ENCODE measurements at places on chromosomes 11 and 22. TPM values are rescaled to one million over a fixed set of nuclear protein-coding genes. Genes with fewer than 3 reads are reported as not detected.

GRCh38 chr11:63641727-63642126, 27.5 kb upstream of the PLAAT3 start:
- DNase-seq = no peak

- DNase-seq = no peak
Observed at GRCh38 chr11:1034001-1034400, 2.5 kb downstream of the MUC6 start.

Gene OR11H1
- total RNA-seq = not detected

Gene C11orf87
- not detected for total RNA-seq

Gene NXPE2
- not detected for total RNA-seq

- no peak for DNase-seq
Observed at GRCh38 chr11:117604336-117604995, 192.6 kb downstream of the DSCAML1 start.

Gene DNAJB7
- not detected for total RNA-seq

Gene HBB
- total RNA-seq = not detected

DNA sequence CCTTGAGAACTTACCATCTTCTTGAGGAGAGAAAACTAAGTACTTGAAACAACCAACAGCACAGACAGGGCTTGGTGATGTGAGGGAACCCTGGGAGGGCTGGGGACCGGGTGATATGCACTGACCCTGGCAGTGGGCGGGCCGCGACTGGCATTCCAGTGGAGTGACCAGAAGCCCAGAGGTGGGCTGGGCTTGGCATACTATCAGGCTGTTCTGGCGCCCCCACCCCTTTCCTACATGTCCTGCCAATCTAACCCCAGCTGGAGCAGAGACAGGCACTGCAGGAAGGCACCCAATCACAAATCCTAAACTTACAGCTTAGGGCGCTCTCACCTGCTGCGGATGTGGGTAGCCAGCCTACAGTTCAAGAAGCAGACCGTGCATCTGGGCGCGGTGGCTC, 54.0 kb upstream of the GCAT start:
- no peak for DNase-seq

GRCh38 chr22:19597399-19597735, 73.2 kb upstream of the CLDN5 start:
- DNase-seq = peak; percentile 55

DNA sequence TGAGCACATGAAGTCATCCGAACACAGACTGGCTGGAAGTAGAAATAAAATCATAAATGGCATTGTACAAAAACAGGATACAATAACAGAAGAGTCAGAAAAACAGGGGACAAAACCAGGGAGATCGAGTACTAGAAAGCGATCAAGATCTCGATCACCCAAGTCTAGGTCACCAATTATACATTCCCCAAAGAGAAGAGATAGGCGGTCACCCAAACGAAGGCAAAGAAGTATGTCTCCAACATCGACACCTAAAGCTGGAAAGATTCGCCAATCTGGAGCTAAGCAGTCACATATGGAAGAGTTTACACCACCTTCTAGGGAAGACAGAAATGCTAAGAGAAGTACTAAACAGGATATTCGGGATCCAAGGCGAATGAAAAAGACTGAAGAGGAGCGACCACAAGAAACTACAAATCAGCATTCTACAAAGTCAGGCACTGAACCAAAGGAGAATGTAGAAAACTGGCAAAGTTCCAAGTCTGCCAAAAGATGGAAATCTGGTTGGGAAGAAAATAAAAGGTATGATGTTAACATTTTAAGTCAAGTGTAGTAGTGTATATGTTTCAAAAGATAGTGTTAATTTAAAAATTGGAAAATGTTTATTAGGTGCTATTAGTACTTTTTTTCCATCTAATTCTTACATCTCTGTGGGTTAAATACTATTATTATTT, 9.4 kb downstream of the PCF11 start:
- no peak for DNase-seq

GRCh38 chr11:68337399-68337835, 25.0 kb downstream of the LRP5 start:
- no peak for DNase-seq

- DNase-seq = no peak
Observed at GRCh38 chr11:112977755-112978154, 16.5 kb downstream of the NCAM1 start.

GRCh38 chr22:34973016-34973415, 92.9 kb upstream of the ISX start:
- DNase-seq = no peak

Gene PHOX2A
- not detected for total RNA-seq

Gene ELMOD1
- total RNA-seq = not detected

- DNase-seq = peak; percentile 28
Observed at GRCh38 chr11:68328374-68329091, 16.1 kb downstream of the LRP5 start.

Gene CEND1
- 0.50 TPM for total RNA-seq

DNA sequence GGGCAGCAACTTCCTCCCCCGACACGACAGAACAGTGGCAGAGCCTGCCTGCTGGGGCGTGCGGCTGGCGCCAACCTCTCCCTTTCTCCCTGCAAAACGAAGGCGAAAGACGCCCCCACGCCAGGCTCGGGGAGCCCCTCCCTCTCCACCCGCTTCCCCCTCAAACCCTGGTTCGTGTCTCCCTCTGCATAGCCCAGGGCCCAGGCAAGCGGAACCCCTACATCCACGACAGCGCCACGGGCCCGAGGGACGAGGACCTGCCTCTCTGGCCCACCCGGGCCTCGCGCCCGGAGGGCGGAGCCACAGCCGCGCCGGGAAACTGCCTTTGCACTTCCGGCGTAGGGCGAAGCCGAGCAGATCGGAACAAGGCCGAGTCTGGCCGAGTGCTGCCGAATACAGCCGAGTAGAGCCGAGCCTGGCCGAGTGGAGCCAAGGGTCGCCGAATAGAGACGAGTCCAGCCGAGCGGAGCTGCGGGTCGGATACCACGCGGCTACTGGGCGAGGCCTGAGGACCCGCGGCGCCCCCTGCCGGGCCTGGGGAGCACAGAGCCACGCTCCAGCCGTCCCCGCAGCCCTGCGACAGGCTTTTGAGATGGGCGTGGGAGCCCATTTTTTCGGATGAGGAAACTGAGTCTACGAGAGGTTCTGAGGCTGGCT, 11.2 kb upstream of the C1QTNF6 start:
- peak; percentile 100 for DNase-seq

GRCh38 chr22:36554098-36554497, 25.1 kb upstream of the EIF3D start:
- DNase-seq = no peak

DNA sequence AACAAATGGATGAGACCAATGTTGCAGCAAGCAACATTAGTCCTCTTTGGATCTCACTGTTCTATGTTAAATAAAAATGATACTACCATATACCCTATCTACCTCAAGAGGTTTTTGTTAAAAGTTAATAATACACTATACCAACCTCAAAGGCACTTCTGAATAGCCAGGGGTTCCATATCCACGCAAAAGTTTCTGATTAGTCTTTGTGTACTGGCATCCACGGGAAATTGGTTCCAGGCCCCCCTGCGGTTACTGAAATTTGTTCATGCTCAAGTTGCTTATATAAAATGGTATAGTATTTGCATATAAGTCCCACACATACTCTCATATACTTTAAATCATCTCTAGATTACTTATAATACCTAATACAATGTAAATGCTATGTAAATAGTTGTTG, 585.7 kb downstream of the INSC start:
- DNase-seq = no peak

Gene IFITM10
- total RNA-seq = not detected

Gene DDX25
- not detected for total RNA-seq

DNA sequence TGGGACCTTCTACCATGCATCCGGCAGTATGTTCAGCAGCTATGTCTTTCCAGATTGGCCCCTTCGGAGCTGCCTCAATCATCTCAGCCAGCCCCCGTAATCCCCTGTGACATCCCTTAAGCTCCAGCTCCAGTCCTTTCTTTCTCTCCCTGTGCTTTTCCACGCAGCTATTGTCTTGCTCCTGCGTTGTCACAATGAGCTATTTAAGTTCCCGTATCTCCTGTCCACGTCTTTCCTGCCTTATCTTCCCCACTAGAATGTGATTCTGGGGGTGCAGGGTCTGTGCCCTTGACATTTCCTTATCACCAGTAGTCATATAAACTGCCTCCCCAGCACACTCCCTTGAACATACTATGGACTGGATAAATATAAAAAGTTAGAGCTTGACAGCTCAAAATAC, 5.1 kb upstream of the ETS1 start:
- no peak for DNase-seq

Gene MRGPRE
- total RNA-seq = not detected

DNA sequence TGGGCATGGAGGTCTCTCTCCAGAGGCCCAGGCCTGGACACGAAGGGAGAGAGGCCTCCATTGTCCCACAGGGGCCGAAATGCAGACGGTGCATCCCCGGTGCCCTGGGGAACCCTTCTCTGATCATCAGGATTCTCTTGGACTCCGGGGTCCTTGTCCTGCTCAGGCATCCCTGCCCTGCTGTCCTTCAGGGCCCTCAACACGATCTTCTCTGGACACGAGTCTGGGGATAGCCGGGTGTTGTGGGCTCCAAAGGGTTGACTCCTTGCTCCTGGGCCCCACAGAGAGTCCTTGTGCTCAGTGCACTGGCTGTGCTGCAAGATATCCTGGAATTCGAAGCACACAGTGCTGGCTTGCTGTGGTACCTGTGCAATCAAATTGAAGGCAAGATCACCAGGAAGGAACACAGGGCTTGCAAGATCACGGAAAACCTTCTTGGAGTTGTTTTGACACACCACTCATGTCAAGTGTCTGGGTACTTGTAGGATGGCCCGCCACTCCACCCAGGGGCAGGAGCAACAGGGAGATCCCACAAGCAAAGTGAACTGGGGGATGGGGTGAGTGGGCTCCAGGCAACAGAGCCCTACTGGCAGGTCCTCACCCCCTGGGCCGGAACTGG, 61.3 kb upstream of the PRODH start:
- no peak for DNase-seq

GRCh38 chr11:46835897-46836296, 10.2 kb downstream of the CKAP5 start:
- no peak for DNase-seq

DNA sequence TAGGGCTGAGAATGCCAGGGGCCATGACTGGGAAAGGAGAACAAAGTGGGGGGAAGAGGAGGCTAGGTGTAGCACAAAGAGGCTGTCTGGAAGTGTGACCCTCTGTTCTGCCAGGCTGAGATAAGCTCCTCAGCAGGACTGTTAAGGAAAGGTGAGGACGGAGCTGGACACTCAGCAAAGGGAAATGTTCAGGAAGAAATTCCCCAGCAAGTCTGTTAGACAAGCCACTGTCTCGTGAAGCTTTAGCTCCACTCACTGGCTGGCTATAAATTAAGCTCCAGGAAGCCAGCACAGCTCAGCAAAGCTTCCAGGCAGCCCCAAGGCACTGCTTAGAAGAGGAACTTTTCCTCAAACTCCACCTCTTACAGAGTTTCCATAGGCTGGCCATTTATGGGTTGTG, 181.2 kb upstream of the API5 start:
- no peak for DNase-seq

GRCh38 chr22:38171927-38172831, 9.5 kb downstream of the PLA2G6 start:
- no peak for DNase-seq

DNA sequence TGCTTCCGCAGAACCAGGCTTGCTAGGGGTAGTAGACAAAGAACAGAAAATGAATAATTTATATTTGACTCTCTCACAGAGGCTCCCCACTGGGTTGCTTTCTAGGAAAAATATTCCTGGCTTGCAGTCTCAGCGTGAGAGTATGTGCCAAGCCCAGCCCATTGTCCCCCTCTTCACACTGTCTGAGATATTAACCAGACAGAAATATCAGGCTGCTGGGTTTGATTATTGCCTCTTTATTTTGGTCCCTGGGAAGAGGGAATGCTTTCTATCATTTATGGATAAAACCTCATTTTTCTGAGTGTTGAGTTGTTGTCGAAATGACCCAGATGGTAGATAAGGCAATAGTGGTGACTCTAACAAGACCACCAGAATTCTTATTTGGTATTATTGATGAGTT, 367.9 kb downstream of the METTL15 start:
- no peak for DNase-seq

Gene CTSW
- 1.7 TPM for total RNA-seq

Gene MUC2
- not detected for total RNA-seq

DNA sequence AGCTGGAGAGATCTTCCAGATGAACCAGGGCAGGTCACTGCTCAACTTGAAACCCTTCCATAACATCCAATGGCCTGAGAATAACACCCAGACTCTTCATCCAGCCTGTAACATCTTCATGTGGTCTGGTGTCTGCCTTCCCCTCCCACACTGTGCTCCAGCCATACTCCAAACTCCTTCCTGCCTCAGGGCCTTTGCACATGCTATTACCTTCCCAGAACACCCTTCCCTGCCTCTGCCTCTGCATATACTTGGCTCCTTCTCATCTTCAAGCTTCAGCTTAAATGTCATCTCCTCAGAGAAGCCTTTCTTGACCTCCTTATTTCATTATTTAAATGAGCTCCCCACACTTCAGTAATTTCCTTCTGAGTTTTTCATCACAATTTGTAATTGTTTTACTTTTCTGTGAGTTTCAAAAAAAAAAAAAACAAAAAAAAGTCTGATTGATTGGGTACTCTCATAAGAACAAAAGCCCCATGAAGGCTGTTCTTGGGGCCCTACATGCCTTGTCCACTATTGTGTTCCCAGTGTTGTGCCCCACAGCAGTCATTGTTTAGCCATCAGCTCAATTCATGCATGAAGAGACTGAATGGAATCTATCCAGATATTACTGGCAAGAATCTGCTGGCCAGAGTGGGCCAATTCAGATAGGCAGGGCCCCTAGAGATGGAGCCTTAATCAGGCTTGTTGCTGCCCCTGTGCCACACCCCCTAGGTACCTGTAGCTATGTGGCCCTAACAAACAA, 22.1 kb downstream of the LMO1 start:
- DNase-seq = no peak

Gene OR5M3
- total RNA-seq = not detected

Gene ANO3
- total RNA-seq = not detected

- peak; percentile 57 for DNase-seq
Observed at GRCh38 chr11:117097389-117098268, 599 bp downstream of the SIK3 start.

Gene KRTAP5-10
- not detected for total RNA-seq

Gene MRGPRX4
- not detected for total RNA-seq

GRCh38 chr11:132037467-132037862, 667.0 kb downstream of the NTM start:
- no peak for DNase-seq

DNA sequence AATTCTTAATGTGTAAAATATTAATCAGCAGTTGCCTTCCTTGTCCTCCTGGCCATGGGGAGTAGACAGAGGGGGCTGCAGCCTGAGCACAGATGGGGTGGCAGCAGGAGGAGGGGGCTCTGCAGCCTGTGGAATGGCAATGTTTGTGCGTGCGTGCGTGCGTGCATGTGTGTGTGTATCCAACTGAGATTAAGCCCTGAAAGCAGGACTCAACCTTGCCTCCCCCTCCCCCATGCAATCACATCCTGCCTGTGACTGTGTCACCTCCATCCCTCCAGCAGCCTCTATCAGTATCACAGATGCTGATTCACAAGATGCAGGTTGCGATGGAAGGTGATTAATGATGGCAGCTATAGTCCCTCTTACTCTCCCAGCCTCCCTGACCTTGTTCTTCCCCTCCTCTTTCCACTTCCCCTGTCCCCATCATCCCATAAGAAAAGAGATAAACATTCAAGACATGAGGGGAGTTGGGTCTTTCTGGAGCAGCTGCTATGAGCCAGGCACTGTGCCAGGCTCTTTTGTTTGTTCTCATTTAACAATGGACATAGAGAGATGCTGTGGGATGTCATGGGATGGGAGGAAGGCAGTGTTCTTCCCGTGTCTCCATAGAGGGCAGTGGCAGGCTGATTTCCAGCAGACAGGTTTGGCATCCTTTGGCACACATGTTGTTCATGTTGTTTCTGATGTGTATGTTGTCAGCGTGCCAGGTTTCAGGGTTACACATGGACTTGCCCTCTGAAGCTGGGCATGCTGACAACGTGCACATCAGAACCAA, 43.8 kb upstream of the NECTIN1 start:
- DNase-seq = no peak

Gene LDHAL6A
- total RNA-seq = not detected
